ENCODE measurements at places on chromosomes 3 and 15. TPM values are rescaled to one million over a fixed set of nuclear protein-coding genes. Genes with fewer than 3 reads are reported as not detected.

Gene IL20RB
- 1.7 TPM for polyA plus RNA-seq

Gene GASK1A
- polyA plus RNA-seq, result 2.4 TPM

Gene TRIM42
- polyA plus RNA-seq, result not detected

Gene TM4SF4
- not detected for polyA plus RNA-seq

Gene GPR156
- not detected for polyA plus RNA-seq

DNA sequence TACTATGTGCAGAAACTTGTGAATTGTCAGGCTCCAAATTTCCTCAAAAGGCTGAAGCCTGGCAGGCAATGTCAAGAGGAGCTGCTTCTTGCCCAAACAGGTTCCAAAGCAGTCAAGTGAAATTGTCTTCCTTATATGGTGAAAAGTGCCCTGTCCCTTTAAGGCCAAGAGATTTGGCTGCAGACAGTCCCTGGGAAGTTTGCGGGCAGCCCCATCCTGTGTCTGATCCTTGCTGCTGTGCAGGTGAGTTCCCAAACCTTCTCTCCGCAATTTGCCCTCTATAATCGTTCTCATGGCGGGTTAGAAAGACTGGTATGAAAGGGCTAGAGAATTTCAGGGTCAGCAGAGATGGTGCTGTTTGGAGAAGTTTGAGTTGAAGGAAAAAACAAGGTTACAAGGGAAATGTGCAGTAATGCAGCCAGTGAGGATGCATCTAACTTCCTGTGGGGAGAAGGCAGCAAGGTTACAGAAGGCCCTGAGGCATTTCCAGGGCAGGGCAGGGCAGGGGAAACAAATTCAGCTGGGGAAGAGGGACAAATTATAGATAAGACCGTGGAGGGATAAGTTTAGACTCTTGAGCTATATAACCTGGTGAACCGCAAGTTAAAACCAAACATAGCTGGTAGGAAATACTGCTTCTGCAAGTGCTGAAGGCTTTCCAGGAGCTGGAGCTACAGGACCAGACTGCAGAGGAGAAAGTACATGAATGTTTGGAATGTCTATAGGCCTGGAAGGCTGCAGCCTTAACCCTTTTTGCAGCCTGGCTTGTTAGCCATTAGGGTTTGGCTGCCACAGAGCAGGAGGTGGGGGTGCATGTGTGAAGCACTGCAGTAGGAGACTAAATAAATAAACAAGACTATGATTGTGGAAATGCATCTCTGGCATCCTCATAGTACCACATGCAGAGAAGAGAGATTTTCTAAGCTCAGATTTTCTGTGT lies 256.2 kb upstream of the IL12A start:
- DNase-seq, result no peak
- H3K4me3 ChIP-seq, result peak overlapping the region; percentile 2
- no peaks in the 10 kb centered on the region for H3K27me3 ChIP-seq
- H3K4me1 ChIP-seq, result no peaks in the 10 kb centered on the region
- H3K36me3 ChIP-seq, result no peaks in the 10 kb centered on the region
- peak overlapping the region; percentile 39 for H3K27ac ChIP-seq

DNA sequence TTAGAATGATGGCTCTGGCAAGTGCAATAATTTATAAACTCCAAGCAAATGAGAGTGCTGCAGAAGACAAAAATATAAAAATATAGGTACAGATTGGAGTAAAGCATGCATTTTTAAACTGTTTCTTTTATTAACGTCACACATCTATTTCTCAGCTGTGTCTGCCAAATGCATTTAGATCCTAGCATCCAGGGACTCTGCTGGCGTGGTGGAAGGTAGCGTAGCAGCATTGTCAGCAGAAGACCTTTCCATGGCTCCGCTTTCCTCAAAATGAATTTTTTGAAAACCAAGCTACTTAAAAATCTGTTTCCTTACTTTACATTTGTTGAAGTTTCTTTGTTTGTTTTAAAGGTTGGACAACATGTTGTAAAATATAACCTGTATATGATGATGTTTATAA lies 16.3 kb upstream of the ATP10A start:
- no peaks in the 10 kb centered on the region for H3K4me1 ChIP-seq
- no peak overlapping the region for H3K27ac ChIP-seq
- H3K36me3 ChIP-seq, result no peaks in the 10 kb centered on the region
- H3K4me3 ChIP-seq, result no peak overlapping the region

DNA sequence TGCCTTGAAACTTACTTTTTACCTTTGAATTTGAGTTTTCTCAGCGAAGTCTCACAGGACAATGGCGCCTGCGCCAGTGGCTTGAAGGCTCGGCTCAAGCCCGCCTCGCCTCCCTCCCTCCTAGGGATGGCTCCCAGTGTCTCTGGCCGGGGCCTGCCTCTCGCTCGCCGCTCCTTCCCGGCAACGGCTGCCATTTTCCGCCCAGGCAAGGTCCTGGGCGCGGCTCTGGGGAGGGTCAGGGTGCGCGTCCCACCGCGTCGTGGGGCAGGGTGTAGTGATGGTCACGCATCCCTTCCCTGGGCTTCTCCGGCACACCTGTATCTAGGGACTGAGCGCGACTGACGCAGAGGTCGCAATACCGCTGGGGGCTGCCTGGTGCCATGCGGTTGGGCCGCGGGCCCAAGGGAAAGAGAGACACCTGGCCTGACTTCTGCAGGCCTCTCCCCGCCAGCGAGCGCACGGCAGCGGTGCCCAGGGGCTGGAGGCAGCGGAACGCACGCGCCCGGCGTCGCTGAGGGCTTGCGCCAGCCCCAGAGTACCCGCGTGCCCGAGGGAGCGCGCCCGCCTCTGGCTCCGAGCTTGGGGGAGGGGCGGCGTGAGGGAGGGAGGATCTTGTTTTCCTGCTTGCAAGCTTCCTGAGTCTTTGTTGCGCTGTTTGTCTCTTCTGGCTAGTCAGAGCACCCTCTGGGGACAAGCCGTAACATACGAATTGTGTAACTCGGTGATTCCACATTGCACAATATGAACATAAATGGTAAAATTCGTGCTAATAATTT lies 20.7 kb upstream of the FEM1B start:
- peak; percentile 92 for DNase-seq
- peak overlapping the region; percentile 36 for H3K4me3 ChIP-seq
- H3K4me1 ChIP-seq, result no peaks in the 10 kb centered on the region

DNA sequence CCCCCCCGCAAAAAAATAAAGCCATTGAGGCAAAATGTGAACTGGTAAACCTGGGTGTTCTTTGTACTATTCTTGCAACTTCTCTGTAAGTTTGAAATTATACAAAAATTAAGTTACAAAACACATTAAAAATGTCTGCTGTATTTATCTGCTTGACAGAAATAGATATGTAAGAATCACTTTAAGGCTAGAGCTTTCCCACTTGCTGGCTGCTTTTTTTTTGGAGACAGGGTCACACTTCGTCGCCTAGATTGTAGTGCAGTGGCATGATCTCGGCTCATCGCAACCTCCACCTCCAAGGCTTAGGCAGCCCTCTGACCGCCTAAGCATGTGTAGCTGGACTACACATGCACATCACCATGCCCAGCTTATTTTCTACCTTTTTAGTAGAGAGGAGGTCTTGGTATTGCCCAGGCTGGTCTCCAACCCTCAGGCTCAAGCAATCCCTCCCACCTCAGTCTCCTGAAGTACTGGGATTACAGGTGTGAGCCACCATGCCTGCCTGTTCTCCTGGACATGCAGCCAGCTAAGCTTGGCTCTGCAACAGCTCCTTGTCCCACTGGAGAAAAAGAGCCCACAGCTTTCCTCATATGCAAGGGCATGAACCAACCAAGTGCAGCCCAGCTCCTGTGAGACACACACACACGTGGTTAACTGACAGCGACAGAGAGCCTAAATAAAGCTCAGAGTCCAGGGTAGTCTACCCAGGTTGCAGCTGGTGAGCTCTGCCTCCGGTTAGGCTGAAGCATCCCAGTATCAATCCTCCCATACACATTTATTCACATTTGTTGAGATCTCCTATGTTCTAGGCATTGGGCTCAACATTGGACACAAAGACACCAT lies 4.5 kb downstream of the RPS17 start:
- no peak overlapping the region for H3K27ac ChIP-seq
- no peak for DNase-seq
- H3K4me3 ChIP-seq, result no peak overlapping the region
- H3K36me3 ChIP-seq, result peaks cover 46% of the 10 kb centered on the region

DNA sequence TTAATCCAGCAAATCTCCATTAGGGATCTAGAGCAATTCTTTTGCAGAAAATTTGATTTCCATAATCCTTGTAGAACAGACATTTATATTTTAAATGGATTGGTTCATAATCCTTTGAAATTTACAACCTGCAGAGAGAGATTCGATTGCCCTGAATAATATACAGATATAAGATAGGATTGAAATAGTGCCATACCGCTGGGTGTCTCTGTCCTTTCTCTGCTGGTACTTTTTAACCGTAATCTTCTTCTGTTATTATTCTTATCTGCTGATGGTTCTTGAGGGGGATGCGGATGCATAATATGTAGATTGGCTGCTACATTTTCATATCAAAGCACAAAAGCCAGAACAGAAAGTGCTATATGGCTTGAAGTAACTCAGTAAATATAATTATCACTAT lies 182.2 kb downstream of the CFAP20DC start:
- no peak for DNase-seq
- H3K27me3 ChIP-seq, result no peaks in the 10 kb centered on the region
- H3K4me3 ChIP-seq, result no peak overlapping the region
- no peaks in the 10 kb centered on the region for H3K36me3 ChIP-seq
- peaks cover 5% of the 10 kb centered on the region for H3K4me1 ChIP-seq

GRCh38 chr15:73717802-73718201 lies 33.6 kb downstream of the CD276 start:
- no peak overlapping the region for H3K27ac ChIP-seq
- H3K36me3 ChIP-seq, result peaks cover 7% of the 10 kb centered on the region
- no peak for DNase-seq
- H3K27me3 ChIP-seq, result no peaks in the 10 kb centered on the region
- no peak overlapping the region for H3K4me3 ChIP-seq

DNA sequence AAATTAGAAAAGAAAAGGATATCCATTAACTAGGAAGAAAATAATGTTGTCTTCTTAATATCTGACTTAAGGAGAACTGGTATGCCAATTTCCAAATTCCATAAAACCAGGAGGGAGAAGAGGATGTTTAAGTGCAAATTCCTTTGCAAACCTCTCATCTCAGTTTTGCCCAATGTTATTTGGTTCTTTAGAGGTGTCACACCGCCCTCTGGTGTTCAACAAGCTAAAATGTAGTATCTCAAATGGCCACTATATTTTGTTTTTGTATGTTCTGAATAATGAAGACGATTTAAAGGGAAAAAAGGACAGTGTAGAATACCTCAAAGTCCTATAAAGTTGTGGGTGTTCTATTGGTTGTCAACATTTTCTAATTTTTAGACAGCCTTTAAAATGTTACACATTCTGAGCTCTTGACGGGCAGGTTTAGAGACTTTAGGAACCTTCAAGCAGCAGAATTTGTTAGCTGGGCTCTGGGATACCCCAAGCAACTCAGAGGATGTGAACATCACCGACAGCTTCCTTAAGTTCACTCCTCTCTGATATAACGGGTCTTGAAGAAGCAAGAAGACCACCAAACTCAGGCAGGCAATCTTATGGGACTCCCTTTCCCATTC lies 458.3 kb downstream of the MFSD1 start:
- H3K36me3 ChIP-seq, result no peaks in the 10 kb centered on the region
- no peak overlapping the region for H3K4me3 ChIP-seq
- no peaks in the 10 kb centered on the region for H3K4me1 ChIP-seq
- no peak for DNase-seq

GRCh38 chr3:122589297-122589696 lies 11.8 kb downstream of the PARP15 start:
- H3K27me3 ChIP-seq, result no peaks in the 10 kb centered on the region
- H3K36me3 ChIP-seq, result no peaks in the 10 kb centered on the region
- DNase-seq, result no peak
- H3K4me1 ChIP-seq, result peaks cover 43% of the 10 kb centered on the region

GRCh38 chr3:105402287-105402801 lies 35.6 kb downstream of the ALCAM start:
- H3K27ac ChIP-seq, result no peak overlapping the region
- peaks cover 6% of the 10 kb centered on the region for H3K36me3 ChIP-seq
- no peak overlapping the region for H3K4me3 ChIP-seq

- no peaks in the 10 kb centered on the region for H3K36me3 ChIP-seq
- H3K4me1 ChIP-seq, result no peaks in the 10 kb centered on the region
- DNase-seq, result no peak
Measured at GRCh38 chr3:161419555-161420333, 48.4 kb upstream of the SPTSSB start.

- DNase-seq, result no peak
- H3K4me3 ChIP-seq, result no peak overlapping the region
- no peaks in the 10 kb centered on the region for H3K4me1 ChIP-seq
- no peaks in the 10 kb centered on the region for H3K27me3 ChIP-seq
- no peak overlapping the region for H3K27ac ChIP-seq
Measured at GRCh38 chr15:65558336-65558735, 28.1 kb downstream of the HACD3 start.

DNA sequence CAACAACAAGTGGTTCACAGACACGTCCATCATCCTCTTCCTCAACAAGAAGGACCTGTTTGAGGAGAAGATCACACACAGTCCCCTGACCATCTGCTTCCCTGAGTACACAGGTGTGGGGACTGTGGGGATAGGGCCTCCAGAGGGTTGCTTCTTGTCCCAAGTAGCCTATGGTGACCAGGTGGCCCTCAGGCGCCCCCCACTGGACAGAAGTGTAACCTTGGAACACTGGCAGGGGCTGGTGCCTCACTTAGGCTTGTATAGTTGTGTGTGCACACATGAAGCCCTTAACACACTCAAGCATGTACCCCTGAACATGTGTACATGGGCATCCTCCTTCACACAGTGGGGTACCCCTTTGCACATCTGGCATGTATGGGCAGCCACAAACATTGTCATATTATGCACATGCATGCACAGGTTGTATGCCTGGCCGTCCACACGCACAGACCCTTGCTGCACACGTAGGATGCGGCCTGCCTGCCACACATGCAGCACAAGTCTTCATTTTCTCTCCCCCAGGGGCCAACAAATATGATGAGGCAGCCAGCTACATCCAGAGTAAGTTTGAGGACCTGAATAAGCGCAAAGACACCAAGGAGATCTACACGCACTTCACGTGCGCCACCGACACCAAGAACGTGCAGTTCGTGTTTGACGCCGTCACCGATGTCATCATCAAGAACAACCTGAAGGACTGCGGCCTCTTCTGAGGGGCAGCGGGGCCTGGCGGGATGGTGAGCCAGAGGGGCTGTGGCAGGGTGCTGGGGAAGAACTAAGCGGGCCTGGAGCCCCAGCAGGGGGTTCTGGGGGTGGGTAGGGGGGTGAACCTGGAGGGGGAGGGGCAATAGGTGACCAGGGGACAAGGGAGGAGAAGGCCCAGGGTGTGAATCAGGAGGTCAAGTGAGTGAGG lies 11.7 kb upstream of the SEMA3B start:
- peak overlapping the region; percentile 99 for H3K27ac ChIP-seq
- H3K27me3 ChIP-seq, result no peaks in the 10 kb centered on the region
- H3K4me3 ChIP-seq, result no peak overlapping the region
- peaks cover 94% of the 10 kb centered on the region for H3K4me1 ChIP-seq

All from spleen (tissue), 13 donors.